ENCODE measurements at places on chromosomes 3 and 15.

DNA sequence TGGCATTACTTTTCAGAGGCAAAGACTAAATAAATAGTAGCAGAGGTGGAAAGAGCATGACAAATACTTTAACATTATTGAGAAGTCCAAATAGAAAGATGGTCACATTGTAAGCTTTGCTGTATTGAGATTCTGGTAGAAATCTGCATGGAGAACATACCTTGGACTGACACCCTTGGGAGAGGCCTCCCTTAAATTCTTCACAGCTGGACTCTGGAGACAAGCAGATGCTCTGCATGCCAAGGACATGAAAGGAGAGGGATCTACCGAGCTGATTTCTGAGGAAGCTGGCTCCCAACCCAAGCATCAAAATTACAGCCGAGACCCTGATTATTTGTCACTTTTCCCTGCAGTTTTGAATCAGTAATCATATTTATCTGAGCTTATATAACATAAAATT lies 212.5 kb upstream of the COL8A1 start:
- DNase-seq = no peak

DNA sequence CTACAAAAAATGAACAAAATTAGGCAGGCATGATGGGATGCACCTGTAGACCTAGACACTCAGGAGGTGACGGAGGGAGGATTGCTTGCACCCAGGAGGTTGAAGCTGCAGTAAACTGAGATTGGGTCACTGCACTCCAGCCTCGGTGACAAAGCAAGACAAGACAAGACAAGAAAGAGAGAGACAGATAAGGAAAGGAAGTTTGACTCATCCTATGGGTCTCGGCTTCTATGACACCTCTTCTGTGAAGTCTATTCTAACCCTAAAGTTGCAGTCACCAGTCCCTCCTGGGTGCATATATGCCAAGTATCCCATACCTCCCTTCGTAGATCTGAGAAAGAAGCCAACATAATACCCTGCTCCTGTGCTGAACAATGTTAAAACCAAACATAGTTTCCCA lies 7.9 kb upstream of the ZMAT3 start:
- DNase-seq = no peak

DNA sequence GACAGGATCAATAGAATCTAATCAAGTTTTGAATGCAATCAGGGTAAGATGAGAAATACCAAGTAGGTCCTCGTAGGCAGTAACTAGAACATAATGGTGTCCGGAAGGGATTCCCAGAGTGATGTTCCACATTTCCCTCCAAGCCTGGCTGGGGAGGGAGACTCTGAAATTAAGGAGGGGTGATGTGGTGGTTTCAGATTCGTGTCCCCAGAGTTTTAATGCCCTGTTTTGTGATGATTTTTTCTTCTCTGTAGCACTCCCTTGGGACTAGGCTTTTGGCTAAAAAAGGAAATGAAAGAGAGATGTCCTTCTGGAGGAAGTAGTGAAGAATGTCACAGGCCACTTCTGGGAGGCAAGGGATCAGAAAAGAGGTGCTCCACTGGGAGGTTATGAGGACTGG lies 108.3 kb upstream of the CACNA2D3 start:
- DNase-seq = no peak

- no peak for DNase-seq
Measured at GRCh38 chr15:44715142-44715796, 4.0 kb downstream of the B2M start.

DNA sequence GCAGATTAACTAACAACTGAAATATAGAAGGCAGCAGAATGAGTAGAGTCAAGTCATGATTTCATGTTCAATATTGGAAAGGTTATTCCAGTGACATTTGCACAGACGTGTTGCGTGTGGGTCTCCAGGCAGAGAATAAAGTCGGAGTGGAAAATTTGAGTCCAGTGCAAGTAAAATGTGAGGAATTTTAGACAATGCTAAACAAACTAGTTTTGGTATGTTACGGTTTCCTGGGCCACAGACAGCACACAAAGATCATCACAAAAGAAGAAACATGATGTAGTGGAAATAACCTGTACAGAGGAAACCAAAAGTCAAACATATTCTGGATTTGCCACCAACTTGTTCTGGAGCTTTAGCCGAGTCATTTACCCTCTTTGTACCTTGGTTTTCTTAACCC lies 367 bp downstream of the OR4F6 start:
- DNase-seq = no peak

- no peak for DNase-seq
Measured at GRCh38 chr3:36707623-36708409, 56.5 kb downstream of the DCLK3 start.

GRCh38 chr3:128355543-128355919 lies 111.2 kb downstream of the DNAJB8 start:
- no peak for DNase-seq

- no peak for DNase-seq
Measured at GRCh38 chr3:50428007-50428633, 68.8 kb upstream of the TMEM115 start.

DNA sequence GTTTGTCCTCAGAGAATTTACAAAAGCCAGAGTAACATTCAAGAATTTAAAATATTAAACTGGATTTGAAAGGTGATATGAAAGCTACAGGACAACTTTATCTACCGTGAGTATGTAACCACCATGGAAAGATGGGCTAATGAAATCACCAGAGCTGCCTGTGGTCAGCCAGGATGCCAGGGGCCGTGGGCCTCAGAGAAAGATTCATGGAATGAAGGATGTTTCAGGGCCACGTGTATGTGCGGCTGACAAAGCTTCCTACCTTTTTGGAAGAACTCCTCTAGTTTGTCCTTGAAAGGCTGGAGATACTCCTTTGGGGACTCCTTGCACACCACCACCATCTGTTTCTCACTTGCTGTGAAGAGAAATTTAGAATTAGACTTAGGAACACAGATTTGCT lies 138.9 kb downstream of the GREM1 start:
- DNase-seq = no peak

GRCh38 chr3:64056606-64057180 lies 33.4 kb upstream of the PSMD6 start:
- DNase-seq = no peak

DNA sequence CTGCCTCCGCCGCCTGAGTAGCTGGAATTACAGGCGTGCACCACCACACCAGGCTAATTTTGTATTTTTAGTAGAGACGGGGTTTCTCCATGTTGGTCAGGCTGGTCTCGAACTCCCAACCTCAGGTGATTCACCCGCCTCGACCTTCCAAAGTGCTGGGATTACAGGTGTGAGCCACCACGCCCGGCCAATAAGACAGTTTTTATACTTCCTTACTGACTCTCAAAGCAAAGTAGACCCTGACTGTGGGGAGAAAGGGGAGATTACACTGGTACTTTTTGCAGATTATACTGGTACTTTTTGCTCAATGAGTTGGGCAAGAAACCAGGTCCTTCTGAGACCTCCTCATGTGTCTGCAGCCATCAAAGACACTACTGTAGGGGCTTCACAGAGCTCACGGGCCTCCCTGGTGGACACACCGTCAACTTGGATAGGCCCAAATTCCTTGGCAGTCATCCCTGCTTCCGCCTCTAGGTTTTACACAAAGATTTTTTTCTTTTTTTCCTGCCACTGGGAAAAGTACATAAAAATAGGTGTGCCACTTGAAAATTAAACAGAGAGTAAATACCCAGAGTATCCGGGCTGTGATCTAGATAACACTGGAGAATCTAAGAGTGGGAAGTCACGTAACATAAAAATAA lies 143.3 kb upstream of the WNT5A start:
- no peak for DNase-seq

GRCh38 chr15:64883100-64883581 lies 28.6 kb upstream of the ANKDD1A start:
- DNase-seq = no peak

- no peak for DNase-seq
Measured at GRCh38 chr3:69014022-69014580, 617 bp upstream of the EOGT start.

DNA sequence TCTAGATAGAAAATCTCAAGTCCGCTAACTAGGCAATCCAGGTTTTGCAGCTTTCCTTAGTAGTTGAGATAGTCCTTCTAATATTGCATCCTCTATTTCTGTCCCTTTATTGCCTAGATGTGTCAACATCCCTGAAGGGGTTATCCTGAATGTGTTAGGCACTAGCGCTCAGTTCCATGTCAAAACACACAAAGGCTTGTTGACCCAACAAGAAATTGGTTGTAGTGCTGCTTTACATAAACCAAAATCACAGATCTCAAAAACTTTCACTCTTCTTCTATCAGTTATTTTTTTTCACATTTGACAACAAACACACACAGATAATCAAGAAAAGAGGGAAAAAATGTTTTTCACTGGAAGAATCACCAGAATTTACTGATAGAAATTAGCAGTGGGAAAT lies 51.4 kb upstream of the SOX2 start:
- no peak for DNase-seq
